ENCODE measurements at places on chromosomes 11 and 22.

GRCh38 chr11:131391176-131391575, 20.8 kb downstream of the NTM start:
- DNase-seq, result no peak

DNA sequence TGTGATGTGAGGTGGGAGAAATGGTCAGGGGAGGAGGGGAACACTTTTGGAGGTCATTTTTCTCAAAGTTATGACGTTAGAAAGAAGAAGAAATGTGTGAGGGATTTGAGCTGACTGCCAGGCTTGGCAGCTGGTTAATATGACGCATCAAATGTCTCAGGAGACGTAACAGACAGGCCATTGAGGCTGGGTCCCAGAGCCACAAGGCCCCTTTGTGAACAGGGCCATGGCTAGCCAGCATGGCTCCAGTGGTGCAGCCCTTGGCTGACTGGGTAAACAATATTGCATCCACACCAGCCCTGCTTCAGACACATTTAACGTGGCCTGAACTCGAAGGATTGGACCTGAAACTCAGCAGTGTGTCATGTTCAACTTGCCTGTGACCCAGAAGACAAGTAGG, 34.3 kb downstream of the AMOTL1 start:
- DNase-seq, result no peak

DNA sequence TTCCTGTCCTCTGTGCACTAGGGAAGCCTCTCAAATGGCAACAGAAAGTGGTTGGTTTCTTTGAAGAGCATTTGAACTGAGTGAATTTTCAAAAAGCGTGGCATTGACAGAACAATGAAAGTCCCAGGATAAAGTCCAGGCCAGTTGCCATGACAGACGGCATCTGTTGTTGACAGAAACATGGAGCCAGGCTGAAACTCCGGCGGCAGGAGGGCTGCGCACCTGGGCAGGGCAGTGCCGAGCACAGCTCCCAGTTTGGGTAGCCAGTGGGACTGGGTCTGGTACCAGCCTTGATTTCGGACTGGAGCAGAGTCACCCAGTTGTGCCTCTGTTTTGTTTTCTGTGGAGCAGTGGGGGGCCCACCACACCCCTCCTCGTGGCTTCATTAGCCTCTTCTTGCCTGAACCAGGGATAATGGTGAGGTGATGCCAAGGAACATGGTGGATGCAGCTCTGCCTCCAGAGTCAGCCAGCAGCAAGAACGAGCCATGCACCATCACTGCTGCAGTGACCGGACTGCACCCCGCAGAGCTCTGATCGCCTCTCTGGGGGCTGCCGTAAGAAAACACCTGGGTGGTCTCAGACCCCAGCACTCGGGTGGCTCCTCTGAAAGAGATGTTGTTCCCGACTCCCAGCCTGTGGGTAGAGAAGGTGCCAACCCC, 9.8 kb upstream of the SEPTIN5 start:
- DNase-seq, result no peak

GRCh38 chr11:46564459-46564858, 29.4 kb downstream of the AMBRA1 start:
- DNase-seq, result no peak

- DNase-seq, result no peak
These were observed at the start of gene BEST1 for GRCh38 chr11:61950035-61950547. Gene BEST1, plus strand, starts transcription at chr11:61950351. Its CDS starts 1,456 bp downstream, at chr11:61951807.

DNA sequence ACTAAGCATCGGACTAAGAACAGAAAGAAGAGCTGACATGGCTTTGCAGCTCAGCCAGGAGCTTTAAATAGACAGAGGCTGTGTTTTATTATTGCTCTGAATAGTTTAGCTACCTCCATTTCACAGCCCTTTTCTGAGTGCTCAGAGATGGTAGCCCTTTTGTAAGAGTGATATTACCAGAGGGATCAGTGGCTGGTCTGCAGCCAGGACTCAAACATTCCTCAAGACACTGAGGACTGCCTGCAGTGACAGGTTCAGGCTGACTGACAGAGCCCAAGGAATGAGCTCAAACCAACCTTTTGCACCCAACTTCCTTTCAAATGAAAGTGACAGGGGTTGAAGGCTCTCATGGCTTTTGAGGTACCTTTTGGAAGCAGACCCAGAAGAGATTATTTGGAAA, 189.0 kb downstream of the DDX10 start:
- DNase-seq, result no peak

DNA sequence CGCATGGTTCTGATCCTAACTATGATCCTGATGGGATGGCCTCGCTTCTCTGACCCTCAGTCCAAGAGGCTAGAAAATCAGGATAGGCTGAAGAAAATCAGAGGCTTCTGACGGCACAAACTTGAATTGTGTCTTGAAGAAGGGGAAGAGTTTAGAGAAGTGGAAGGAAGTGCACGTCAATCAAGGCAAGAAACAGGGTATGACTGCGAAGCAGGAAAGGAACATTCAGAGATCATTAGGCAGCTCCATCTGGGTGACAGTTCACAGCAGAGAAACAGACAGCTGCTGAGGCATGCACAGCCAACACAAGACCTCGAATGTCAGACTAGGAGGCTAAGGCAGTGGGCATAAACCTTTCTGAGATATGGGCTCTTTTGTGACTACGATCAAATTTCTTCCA, 29.3 kb downstream of the CLPB start:
- no peak for DNase-seq

GRCh38 chr22:33350961-33351360, 292.8 kb upstream of the SYN3 start:
- no peak for DNase-seq

GRCh38 chr11:34830648-34831047, 85.5 kb downstream of the APIP start:
- no peak for DNase-seq

- no peak for DNase-seq
These were observed 4.6 kb upstream of the IL17REL start for GRCh38 chr22:50016988-50017700.

DNA sequence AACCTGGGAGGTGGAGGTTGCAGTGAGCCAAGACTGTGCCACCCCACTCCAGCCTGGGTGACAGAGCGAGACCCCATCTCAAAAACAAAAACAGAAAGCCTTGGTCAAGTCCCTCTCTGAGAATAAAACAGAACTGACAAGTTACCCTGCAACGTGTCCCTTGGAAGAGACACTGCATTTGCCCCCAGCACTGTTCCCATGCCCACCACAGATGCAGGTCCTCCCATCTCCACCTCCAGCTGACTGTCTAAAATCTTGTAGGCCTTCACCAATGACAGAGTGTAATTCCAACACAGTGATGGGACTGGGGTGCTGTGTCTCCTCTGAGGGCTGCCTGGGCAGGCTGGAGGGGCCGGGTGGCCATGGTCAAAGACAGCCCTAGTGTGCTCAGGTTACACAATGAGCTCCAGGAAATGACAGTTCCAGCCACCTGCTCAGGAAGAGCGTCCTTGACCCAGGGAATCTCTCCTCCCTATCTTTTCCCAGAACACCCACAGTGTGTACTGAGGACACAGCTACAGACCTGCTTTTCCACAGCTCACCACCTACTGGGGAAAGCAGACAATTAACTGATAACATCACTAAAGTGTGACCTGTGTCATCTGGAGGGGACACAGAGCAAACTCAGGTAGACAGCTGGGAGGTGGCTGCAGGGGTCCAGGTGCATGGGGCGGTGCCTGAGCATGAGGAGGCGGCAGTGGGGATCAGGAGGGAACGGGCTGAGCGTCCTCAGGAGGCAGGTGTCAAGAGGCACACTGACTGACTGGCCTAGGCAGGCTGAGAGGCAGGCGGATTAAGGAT, 56.4 kb downstream of the ARFGAP3 start:
- no peak for DNase-seq

GRCh38 chr11:6245536-6245935, 6.6 kb downstream of the CNGA4 start:
- no peak for DNase-seq

DNA sequence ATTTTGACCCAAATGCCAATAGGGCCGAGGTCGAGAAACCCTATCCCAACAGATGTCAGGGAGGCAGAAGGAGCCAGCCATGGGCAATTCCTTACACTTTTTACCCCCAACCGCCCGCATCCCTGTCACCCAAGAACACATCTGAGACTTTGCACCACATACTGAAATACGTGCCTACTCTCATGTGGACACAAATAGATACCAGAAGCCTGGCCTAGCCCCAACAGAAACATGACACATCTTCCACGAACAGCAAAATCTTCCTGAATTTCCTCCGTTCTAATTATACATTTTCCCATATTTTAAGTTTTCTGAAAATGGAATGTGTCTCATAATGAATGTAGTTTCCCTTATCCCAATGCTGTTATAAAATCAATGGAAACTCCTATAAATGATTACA, 64.7 kb downstream of the SLC1A2 start:
- no peak for DNase-seq

GRCh38 chr11:12281571-12282478, 95.5 kb upstream of the PARVA start:
- DNase-seq, result peak; percentile 62

DNA sequence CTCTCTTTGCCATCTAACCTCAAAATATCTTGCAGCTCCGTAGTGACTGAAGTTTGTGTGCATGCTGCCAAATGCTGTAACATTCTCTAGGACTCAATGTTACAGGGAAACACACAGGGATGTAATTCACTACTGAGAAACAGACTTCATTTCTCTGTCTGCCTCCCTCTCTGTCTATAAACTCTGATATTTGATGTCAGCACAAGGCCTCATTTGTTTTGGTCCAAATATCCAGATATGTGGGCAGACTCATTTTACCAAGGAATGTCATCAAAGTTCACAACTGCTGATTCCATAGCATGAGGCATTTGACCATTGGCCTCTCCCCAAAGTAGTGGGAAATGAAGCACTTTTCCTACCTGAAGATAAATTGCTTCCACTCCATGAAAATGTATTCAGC, 2.5 kb upstream of the PRRG4 start:
- no peak for DNase-seq
